ENCODE measurements at places on chromosomes 6 and 20. TPM values are rescaled to one million over a fixed set of nuclear protein-coding genes. Genes with fewer than 3 reads are reported as not detected.

Gene NR2E1
- not detected for total RNA-seq

Gene FOXA2
- total RNA-seq: not detected

DNA sequence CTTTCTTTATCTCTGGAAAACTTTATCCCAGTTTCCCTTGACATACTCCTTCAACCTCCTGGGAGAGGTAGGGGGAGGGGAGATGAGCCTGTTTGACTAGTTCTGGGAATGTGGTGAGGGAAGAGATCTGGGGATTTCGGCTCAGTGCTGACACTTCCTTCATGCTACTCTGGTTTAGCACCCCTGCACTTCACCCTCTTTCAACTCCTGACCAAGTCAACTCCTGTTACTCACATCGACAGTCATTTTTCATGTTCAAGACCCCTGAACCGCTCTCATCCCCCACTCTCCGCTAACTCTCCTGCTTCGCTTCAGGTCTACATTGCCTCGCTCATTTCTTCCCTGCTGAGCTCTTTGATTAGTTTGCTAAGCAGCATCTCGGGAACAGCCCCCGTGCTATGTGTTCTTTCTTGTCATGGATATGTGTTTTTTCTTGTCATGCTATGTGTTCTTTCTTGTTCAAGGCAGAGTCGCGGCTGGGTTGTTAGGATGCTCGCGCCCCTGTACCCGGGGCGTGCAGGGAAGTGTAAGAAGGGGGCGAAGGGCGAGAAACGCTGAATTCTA is 16.6 kb upstream of the TRIM27 start:
- peak; percentile 37 for DNase-seq

GRCh38 chr6:44742828-44743372 is 355.4 kb downstream of the CDC5L start:
- no peak for DNase-seq

DNA sequence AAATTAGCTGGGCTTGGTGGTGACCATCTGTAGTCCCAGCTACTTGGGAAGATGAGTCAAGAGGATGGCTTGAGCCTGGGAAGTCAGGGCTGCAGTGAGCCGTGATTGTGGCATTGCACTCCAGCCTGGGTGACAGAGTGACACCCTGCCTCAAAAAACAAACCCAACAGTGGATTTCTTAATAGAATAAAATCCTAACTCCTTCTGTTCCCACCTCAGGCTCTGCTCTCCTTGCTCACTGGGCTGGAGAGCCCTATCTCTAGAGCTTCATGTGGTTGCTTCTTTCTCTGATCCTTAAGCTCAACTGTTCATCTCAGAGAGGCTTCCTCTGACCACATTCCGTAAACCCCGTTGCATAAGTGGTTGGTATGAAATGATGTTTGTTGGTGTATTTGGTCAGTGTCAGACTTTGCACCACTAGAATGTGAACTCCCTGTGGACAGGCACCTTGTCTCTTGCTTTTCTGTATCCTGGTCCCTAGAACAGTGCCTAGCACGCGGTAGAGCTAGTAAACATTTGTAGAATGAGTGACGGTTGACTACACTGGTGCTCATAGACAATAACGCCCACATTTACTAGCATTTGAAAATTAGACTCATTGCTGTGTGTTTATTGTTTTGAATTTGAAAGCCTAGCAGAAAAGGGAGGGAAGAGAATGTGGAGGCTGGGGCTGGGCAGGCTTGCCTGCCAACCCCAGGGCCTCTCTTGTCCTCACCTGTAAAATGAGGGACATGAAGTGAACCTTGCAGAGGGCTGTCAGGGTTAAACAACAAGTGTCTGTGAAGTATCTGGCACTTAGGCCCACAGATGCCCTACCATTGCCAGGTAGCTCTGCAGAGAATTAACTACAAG is 4.2 kb downstream of the MAPRE1 start:
- DNase-seq: no peak

- no peak for DNase-seq
Measured at GRCh38 chr6:12386816-12387215, 96.7 kb downstream of the EDN1 start.

DNA sequence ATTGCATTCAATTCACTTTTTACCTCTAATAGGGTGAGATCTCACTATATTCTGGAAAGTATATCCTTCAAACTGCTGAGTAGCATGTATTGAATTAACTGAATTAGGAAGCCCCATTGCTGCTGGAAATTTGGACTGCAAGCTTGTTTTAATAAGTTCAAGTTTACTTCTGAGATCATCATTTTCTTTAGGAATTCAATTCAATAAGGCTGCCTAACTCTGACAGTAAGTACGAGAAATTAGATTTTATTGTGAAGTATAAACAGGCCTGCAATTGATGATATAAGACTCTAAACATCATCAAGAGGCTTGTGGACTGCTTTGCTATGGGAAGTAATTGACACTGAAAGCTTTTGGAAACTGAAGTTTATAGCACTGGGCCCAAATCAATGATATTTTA is 44.4 kb downstream of the OGFRL1 start:
- DNase-seq: no peak

- peak; percentile 40 for DNase-seq
Measured at GRCh38 chr6:106448000-106448426, 87.5 kb downstream of the CRYBG1 start.

DNA sequence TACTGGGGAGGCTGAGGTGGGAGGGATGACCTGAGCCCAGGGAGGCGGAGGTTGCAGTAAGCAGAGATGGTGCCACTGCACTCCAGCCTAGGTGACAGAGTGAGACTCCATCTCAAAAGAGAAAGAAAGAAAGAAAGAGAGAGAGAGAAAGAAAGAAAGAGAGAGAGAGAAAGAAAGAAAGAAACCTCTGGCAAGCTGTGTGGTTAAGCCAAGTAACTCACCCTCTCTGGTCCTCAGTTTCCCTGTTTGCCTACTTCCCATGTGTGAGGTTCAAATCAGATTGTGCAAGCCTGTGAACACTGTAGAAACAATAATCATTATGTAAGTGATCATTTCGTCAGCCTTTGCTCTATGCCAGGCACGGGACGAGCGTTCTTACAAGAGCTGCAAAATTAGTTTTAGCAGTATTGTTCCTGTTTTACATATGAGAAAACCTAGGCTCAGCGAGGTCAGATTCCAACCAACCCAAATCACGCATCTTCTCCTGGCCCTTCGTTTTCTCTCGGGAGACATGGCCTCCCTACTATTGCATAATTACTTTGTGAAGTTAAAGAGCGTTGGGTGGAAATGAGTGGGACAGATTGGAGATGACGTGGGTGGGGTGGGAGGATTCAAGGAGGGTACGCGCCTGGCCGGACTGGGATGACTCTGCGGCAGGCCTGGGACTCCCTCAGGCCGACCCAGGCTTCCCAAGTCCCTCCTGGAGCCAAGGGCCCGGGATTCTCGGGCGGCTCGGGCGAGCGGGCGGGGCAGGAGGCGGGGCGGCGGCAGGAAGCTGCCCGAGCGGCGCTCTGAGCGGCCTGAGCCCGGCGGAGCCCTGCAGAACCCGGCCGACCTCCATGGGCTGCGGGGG is at the start of gene SNX21:
Gene SNX21 (plus strand): TSS at position 770 of the 853 bp plus-strand sequence. CDS start 121 bp downstream, outside the sequence.
- DNase-seq: peak; percentile 50

DNA sequence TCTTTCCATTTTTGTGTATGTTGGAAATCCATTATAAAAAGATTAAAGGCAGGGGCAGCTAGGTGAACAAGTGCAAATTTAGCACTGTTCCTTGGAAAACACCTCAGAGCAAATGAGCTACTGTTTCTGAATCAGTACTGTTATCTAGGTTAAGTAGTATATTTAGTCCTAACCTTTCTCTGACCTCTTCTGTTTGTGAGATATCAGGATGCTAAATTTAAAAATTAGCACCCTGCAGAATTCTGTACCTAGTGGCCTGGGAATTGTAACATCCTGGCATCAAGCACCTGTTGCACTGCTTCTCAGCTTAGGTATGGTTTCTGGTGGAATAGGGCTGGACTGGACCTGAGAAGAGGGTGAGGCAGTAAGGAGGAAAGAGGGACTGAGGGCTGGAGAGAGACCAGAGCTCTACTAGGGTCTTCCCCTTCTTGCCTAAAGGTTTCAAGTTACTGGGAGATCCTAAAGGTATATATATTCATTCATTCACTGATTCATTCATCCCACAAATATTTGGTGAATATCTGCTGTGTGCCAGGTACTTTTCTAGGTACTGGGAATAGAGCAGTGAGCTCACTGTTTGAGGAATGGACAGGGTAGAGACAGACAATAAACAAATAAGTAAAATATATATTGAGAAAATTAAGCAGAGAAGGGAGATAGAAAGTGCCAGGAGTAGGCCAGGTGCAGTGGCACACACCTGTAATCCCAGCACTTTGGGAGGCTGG is 5.2 kb downstream of the ZNF76 start:
- DNase-seq: no peak

DNA sequence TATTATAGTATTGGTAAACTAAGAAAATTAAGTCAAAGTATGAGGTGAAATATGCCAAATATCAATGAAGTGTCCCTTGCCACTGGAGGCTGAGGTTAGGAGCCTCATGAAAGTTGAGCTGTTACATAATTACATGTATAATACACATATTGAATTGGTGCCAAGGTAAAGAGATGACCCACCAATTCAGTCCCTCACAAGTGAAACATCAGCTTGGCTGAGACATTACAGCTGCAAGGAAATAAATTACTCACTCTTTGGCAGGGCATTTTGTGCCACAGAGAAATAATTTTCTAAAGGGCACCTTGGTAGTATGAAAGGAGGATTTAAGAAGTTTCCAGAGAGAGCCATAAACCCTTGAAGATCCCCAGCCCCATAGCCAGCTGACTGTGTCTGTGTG is 127.4 kb downstream of the ADGRG6 start:
- no peak for DNase-seq

- DNase-seq: no peak
Measured at GRCh38 chr6:142947714-142948480, 2.9 kb upstream of the HIVEP2 start.

- DNase-seq: no peak
Measured at GRCh38 chr6:3208098-3208774, 19.2 kb downstream of the TUBB2B start.

GRCh38 chr6:128803911-128804310 is 79.0 kb upstream of the LAMA2 start:
- no peak for DNase-seq

DNA sequence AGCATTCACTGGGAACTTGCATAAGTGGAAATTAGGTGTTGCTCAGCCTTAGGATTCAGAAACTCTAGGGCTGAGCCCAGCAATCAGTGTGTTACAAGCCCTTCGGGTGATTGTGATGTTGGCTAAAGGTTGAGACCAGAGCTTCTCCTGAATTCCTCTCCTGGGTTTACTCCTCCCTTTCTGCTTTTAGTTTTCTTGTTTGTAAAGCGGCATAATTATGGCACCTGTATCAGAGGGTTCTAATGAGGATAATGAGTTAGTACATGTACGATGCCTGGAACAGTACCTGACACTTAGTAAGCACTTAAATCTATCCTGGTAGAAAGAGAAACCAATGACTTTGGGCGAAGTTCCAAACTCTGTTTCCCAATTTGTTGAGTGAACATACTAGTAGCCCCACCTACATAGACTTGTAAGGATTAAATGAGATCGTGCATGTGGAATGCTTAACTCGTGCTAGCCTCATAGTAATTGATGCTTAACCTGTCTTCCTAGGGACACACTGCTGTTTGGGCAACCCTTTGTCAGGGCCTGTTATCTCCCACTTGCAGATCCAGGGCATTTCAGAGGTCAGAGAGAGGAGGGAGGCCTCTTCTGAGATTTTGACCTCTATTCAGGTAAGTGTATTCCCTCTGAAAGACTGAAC is 932 bp upstream of the EZR start:
- no peak for DNase-seq

DNA sequence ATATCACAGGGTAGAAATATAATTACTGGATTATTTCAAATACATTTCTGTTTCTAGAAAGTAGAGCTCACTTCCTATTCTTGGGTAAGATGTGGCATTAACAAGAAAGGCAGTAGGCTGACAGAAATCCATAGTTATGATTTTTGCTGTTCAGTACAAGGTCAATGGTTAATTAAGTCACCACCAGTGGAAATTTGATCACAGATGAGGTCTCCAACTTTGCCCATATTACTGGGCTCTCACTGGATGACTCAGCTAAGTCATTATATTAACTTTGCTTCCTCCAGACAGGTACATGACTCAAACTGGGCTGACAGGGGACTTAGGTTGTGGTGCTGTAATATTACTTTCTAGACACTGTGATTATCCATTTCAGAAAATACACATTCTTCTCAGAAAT is 212.4 kb downstream of the GRIK2 start:
- no peak for DNase-seq

- DNase-seq: peak; percentile 53
Measured at GRCh38 chr6:137811121-137811915, 55.7 kb upstream of the TNFAIP3 start.

DNA sequence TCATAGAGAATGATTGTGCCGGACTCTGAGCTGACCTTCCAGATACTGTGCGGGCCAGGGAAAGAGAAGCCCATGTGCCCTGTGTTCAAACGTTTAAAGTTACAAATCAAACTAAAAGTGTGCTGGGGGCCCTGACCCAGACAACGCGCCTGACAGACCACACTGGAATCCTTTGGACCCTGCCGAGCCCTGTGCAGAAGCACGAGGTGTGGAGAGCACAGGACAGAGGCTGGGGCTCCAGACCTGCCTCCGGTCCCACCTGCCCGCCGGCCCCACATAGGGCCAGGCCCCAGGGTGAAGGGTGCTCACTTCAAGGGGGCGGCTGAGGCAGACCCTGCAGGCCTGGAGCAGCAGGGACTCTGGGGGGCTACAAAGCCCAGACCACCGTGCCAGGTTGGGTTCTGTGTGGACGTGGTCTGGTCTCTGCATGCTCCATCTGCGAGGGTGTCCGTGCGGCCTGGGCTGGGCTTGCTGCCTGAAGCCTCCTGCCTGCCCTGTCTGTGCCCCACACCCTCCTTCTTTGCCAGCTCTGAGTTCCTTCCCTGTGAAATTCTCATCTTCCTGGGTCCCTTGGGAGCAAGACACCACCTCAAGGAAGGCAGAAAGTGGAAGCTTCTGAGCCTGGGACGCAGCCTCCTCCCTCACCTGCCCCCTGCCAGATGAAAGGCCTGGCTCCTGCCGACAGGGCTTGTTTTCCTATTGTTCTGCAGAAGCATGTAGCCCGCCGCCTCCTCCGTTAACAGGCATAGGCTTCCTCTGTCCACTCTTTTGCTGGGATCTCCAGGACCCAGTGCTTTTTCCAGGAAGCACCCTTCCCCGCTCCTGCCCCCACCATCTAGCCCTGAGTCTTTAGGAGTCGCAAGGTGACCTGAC is 186.2 kb downstream of the ERMARD start:
- DNase-seq: no peak

GRCh38 chr6:31958412-31958740 is 395 bp downstream of the NELFE start:
- no peak for DNase-seq

All from activated B cell treated with CpG ODN at 0.5 μM for 24 hours (primary cell).